ENCODE measurements at places on chromosomes 12 and 14. TPM values are rescaled to one million over a fixed set of nuclear protein-coding genes. Genes with fewer than 3 reads are reported as not detected.

CLBA1 gene
- total RNA-seq = 9.2 TPM

HOXC5 gene
- 0.59 TPM for total RNA-seq

WNT1 gene
- total RNA-seq = not detected

SERPINA5 gene
- not detected for total RNA-seq

LRRK2 gene
- 2.4 TPM for total RNA-seq

All from smooth muscle cell of the umbilical artery (primary cell).